ENCODE measurements at places on chromosomes 5 and 9.

DNA sequence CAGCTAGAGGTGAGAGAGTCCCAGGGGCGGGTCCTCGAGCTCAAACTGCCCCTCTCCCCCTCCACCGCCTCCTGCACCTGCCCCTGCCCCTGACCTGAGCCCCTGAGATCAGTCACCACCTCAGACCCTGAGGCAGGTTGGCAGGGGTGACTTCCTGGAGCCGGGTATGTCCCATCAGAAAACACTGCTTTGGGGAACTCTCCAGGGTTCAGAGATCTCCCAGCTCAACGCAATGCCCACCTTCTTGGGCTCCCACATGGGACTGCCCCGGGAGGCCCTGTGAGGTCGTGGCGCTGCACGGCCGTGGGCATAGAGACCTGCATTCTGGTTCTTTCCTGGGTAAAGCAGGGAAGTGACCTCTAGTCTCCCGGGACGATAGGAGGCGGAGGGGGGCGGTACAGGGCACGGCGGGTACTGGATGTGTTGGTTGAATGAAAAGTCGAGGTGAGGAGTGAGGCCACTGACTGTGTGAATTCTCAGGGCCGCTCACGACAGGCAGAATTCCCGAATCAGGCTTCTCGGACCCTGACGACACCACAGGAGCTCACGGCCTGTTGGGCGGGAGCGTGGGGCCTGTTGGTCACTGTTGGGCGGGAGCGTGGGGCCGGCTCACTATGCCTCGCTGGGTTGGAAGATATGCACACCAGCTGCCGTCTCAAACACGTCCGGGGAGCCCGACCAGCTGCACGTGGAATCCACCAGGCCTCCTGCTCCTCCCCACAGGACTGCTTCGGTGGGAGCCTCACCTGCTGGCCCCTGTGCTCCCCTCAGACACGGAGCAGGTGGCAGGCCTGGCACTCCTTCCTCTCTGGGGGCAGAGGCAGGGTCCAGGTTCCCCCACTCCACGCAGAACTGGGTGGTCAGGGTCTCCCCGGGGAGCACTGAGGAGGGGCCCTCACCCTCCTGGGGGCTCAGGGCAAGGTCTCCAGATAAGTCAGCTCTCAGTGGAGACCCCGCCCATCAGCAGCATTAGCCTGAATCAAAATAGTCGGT, 178.0 kb upstream of the PPP1R26 start:
- DNase-seq: no peak

GRCh38 chr5:113278976-113279375, 155.8 kb downstream of the TSSK1B start:
- DNase-seq: no peak

GRCh38 chr9:137229903-137230704, 597 bp upstream of the SLC34A3 start:
- DNase-seq: no peak

- no peak for DNase-seq
These were observed 161.5 kb upstream of the DMAC1 start for GRCh38 chr9:7961076-7961475.

DNA sequence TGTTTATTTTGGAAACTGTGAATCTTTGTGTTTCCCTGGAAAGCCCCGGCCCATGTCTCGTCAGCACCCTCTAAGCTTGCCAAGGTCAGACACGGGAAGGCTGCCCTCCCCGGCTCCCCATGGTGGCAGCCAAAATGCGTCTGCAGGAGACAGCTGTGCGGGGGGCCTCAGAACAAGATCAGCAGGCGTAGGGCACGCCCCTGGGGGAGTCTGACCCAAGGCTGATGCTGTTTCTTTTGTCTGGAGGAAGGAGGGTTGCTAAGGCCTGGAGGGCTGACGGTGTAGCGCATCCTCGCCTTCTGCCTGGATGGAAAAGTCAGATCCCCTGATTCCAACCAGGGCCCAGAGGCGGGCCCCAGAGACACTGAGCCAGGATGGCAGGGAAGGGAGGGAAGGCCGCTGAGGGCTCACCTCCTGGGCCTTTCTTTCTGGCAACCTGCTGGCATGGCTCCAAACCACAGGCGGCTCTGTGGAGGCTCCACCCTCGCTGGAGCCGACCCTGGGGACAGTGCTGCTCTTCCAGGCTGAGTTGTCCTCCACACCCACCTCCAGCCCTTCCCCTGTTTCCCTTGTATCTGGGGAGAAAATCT, 57.2 kb downstream of the OLFM1 start:
- no peak for DNase-seq

GRCh38 chr9:111131211-111131610, 92.9 kb upstream of the LPAR1 start:
- no peak for DNase-seq

- no peak for DNase-seq
These were observed 45.2 kb upstream of the CKMT2 start for GRCh38 chr5:81187885-81188284.

GRCh38 chr9:33287087-33287490, 3.2 kb upstream of the NFX1 start:
- DNase-seq: peak; percentile 54

GRCh38 chr5:24226479-24226878, 418.3 kb downstream of the CDH10 start:
- DNase-seq: no peak

GRCh38 chr5:136202469-136203205, 9.7 kb upstream of the SMIM32 start:
- DNase-seq: no peak

- no peak for DNase-seq
These were observed 29.9 kb upstream of the PRSS3 start for GRCh38 chr9:33765411-33765810.

DNA sequence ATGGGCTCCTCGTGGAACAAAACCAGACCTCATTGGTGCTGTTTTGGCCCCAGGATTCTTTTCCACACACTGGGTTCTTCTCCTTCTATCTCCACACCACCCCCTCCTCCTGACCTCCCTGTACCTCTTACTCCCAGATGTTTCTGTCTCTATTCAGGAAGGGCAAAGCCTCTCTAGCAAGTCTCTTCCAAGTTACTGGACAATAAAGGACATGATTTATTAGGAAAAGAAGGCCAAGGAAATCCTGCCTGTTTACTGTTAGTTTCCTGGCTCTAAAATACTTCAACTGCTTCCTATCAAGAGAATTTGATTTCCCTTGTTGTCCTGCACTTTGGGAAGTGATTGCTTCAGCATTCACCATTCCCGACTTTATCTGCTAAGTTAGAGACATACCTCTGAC, 262.0 kb downstream of the SAXO1 start:
- no peak for DNase-seq

DNA sequence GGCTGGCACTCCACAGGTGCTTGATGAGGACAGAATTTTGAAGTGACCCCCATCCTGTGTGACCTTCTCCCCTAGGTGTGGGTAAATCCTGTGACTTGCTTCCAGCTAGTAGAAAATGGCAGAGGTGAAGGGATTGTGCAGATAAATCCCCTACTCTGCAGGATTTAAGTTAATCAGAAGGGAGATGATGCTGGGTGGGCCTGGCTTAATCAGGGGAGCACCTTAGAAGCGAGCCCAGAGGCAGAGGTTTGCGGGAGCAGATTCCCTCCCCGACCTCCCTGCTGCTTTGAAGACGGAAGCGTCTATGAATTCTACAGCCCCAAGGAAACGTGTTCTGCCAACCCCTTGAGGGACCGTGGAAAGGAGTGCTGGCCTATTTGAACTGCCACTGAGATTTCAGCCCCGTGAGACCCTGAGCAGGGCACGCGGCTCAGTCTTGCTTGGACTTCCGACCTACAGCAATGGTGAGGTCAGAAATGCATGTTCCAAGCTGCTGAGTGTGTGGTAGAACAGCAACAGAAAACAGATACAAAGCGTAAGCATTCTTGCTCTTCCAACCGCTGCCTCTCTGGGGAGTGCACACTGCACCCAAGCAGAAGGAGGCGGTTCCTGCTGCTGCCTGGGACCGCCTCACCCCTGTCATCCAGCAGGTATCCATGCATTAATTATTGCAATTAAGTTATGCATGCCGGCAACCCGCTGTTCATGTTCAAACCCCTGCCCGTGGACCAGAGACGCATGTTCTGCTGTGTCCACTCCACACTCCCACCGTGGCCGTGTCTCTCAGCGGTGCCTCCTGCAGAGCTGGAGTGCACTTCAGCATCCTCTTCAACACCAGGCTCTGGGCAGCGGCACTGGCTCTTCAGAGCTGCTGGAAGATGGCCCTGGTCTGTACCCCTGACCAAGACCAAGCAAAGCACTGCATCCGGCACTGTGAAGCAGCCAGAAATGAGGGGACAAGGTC, 54.6 kb upstream of the RXRA start:
- DNase-seq: no peak

DNA sequence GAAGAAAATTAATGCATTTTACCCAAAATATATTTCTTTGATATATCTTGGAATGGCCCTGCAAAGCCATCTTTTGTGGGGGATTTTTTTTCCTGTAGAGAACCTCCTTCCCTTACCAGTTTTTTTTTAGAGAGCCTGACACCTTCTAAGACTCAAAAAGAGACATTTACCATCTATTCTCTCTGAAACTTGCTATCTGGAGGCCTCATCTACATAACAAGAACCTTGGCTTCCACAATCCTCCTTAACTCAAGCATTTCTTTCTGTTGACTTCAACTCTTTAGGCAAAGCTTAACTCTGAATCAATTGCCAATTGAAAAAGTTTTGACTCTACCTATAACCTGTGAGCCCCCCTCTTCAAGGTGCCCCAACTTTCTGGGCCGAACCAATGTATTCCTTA, 6.2 kb downstream of the SLC45A2 start:
- DNase-seq: no peak

Data from AG09319 (cell line).